ENCODE measurements at places on chromosomes 3 and 15.

DNA sequence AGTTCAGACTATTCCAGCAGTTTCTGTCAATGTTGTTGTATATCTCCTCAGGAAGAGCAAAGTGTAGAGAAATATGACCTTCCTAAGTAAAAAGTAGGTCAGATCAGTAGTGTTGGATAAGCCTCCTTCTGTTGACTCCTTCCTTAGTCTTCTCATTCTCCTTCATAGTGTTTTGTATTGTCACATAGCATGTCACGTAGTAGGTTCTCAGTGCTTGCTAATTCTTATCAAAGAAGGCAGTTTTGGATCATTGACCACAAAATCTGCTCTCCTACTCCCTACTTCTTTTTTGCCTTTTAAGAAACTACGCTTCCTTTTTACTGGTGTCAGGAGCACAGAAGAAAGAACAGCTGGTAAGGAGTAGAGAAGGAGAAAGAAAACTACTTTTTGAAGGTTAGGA lies 1.0 kb upstream of the MGA start:
- no peak for DNase-seq

DNA sequence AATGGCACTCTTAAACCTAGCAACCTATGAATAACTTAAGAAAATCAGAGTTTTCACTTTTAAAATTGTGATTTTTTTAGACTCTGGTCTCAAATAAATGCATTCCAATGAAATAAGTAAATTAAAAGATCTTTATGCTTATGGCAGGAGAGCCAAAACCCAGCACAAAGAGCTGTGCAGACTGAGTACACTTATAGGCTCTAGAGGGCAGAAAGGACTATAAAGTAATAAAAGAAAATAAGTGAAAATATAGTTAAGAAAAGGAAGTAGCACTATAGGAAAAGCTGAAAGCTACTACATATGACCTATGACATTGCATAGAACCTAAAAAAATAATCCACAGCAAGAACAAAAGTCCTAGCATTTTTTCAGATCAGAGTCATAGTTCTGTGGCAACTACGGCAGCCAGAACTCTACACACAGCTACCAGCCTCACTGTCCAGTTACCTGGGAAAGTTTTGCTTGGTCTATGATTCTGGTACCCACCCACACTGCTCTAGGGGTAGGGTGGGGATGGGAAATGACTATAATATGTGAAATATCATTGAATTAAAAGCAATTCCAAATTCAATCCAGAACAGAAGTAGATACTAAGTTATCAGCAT lies 30.5 kb downstream of the CLASP2 start:
- no peak for DNase-seq

DNA sequence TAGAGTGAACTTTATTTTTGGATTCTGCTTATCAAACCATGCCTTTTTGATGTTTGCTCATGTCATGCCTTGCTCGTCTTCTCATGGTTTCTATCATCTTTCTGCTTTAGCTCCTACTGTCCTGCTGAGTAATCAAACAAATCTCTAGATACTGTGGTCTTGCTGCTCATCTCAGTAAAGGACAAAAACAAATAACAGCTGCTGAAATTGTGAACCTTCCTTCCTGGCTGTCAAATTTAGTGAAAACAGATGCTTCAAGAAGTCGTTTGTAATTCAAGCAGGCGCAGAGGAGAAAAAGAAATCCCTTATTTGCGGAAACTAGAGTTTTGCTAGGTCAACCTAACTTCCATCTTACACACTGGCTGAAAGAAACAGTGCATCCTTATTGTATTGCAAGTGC lies 616.1 kb upstream of the ALCAM start:
- DNase-seq, result no peak

DNA sequence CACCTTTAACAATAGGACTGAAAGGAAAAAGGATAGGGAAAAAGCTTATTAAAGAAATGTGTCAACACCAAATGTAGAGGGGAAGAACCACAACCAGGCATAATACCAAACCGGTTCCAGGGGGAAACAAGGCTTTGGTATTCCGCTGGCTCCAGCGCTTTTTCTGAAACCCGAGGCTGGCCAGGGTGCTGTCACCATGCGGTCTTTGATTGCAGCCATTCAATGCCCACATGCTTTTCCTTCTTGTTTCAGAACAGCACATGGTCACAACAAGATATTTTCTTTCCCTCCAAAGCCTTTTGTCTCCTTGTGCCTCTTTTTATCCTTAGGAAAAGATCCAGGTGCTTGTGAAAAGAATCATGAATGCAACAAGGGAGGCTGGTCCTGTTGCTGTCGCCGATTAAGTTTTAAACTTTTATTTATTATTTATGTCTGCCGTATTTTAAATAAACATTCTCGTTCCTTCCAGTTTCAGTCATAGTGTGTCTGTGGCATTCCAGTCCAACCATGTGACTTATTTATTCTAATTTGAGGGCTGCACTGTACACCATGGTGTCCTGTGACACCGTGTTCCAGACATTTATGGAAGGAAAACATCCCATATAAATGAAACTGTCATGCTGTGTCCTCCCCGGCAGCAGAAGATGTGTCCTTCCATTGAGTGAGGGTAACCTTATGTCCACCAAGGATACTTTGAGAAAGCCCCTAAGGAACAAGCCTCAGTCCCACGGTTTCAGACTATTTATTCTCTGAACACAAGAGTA lies 41.1 kb downstream of the CCK start:
- DNase-seq, result no peak

GRCh38 chr15:82043130-82043673 lies 2.6 kb downstream of the MEX3B start:
- peak; percentile 44 for DNase-seq

GRCh38 chr3:29332195-29332637 lies 51.3 kb downstream of the RBMS3 start:
- DNase-seq, result no peak

DNA sequence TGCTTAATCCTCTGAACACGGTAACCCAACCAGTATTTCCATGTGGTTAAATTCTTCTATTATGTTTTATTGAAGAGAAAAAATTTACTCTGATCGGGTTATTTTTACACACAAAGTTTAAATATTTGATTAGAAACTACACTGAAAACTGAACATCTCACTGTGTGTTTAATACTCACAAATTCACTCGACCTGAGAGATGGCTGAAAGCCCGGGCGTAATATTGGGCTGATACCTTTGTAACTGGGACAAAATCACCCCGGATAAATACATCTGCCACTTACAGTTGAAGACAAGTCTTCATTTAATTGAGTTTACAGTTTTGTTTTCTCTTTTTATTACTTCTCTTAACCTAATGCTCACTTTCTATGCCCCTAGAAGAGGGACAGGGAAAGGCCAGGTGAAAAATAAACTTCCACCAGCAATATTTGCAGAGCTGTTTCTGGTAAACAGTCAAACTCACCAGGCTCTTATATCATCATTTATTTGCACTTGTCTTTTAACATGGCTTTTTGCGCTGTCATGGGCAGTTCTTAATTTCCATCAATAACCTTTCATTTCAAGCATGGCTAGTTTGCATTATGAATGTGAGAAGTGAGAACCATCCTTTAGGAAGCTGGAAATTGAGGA lies 145.6 kb upstream of the TMCO5A start:
- DNase-seq, result no peak

- no peak for DNase-seq
Observed at GRCh38 chr15:41085029-41085428, 31.1 kb downstream of the INO80 start.

- DNase-seq, result peak; percentile 38
Observed at GRCh38 chr3:10783360-10784351, 32.4 kb upstream of the SLC6A11 start.

DNA sequence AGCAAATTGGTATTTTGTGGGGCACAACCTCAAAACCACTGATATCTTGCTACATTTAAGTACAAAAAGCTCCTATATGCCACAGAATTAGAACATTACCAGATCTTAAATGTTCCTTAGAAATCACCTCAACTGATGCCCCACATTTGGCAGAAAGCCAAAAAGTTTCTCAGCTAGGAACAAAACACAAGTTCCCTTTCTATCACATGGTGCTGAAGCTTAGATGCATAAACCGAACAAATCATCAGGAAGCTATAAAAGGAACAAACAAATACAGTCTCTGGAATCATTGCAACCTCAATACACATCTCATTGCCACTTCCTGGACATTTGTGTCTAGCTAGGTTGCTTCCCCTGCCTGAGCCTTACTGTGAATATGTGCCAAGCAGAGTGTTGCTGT lies 492.6 kb downstream of the LPP start:
- no peak for DNase-seq

- no peak for DNase-seq
Observed at GRCh38 chr3:14212032-14212431, 33.4 kb downstream of the LSM3 start.

- DNase-seq, result no peak
Observed at GRCh38 chr3:52865994-52866393, 31.2 kb upstream of the MUSTN1 start.

DNA sequence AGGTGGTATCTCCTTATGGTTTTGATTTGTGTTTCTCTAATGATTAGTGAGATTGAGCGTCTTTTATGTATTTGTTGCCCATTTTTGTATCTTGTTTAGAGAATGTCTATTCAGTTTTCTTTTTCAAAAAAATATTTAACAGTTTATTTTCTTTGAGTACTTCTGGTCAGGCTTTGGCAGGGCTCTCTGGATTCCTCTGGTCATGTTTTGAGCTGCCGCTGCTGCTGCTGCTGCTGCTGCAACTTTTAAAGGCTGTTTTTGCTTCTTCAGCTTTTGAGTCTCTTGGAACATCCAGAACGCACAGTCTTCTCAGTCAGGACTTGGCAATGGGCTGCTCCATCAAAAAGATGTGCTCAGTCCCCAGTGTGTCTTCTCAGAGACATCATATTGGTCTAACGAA lies 40.1 kb downstream of the REC114 start:
- DNase-seq, result no peak

DNA sequence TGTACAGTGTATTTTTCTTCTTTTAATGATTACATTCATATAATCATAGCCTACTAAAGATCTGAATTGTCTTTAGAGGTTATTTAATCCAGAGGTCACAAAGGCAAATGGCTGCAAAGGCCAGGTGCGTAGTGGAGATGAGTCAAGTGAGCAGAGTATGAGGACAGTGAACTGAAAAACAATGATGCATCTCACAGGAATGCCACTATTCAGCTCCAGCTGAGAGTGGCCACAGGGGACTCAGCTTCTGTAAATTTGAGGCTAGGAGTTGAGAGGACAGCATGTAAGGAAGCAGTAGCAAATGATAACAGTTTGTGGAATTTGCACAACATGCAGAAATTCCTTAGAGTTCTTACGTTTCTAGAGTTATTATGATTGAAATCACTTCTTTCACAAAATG lies 50.4 kb downstream of the COL6A5 start:
- no peak for DNase-seq

GRCh38 chr3:72248869-72249268 lies 463.9 kb upstream of the PROK2 start:
- DNase-seq, result no peak

- no peak for DNase-seq
Observed at GRCh38 chr3:85258326-85258725, 299.5 kb downstream of the CADM2 start.

DNA sequence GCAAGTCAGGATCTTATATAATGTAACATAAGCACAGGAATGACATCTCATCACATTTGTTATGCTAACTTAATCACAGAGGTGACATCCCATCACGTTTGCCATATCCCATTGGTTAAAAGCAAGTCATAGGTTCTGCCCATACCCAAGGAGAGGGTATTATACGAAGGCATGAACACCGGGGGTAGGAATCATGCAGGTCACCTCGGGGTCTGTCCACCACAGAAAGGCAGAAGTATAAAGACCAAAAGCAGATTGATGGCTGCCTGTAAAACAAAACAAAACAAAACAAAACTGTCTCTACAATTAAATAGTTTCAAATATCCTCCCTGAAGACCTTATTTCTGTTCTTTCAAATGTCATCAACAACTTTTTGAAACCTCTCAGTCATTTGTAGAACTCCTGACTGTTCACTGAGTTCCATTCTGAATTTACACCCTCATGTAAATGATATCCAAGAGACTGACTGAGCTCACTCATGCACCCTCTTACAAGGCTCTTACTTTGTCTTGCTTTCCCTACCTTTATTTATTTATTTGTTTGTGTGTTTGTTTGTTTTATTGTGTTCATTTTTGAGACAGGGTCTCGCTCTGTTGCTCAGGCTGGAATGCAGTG lies 22.7 kb upstream of the ZNF639 start:
- no peak for DNase-seq

- DNase-seq, result no peak
Observed at GRCh38 chr3:46628901-46629369, 16.6 kb downstream of the FAM240A start.

DNA sequence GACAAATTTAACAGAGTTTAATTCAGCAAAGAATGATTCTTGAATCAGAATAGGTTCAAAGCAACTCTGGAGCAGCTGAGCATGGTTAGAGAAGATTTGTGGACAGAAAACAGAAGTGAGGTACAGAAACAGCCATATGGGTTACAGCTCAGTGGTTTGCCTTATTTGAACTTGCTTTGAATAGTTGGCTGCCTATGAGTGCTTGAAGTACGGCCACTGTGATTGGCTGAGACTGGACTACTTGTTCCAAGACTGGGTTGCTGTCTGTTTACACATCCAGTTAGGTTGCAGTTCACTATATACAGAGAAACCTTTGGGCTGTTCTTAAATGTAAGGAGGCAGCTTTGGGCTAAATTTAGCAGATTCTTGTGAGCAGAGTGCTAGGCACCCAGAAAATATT lies 79.4 kb upstream of the CADPS start:
- DNase-seq, result no peak

DNA sequence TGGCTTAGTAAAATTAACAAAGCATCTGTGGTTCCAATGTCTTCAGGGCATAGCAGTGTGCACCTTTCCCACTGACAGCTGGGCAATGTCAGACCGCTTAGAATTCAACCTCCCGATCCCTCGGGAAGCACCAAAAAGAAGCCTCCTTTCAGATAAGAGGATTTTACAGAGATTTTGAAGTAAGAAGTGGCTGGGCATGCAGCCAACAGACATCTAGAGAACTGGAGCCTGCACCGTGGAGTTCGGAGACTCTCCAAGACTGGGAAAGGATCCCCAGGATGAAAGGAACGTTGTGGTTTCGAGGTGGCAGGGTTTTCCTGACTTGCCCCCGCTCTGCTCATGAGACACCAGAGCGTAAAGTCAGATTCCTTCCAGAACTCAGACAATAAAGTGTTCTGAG lies 5.3 kb downstream of the FAM174B start:
- no peak for DNase-seq

GRCh38 chr3:126316031-126316461 lies 41.2 kb downstream of the KLF15 start:
- DNase-seq, result no peak

DNA sequence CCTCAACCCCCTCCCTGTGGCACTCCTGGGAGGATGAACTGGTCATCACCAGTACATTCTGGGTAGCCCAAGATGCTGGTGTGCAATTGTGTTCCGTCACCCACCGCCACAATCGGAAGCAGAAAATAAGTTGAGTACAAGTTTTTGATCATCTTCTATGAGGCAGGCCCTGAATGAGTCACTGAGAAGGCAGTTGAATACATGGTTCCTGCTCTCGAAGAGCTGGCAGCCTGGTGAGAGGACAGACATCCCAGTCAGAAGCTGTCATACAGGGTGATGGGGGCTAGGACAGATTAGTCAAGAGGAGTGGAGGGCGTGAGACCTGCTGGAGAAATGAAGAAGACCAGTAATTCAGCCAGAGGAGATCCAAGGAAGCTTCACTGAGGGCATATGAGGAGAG lies 6.2 kb downstream of the CEMIP start:
- DNase-seq, result no peak

Data from WTC11 (cell line).